ENCODE measurements at places on chromosomes 6 and 20.

GRCh38 chr20:54499111-54499510 lies 23.7 kb downstream of the DOK5 start:
- DNase-seq, result no peak

DNA sequence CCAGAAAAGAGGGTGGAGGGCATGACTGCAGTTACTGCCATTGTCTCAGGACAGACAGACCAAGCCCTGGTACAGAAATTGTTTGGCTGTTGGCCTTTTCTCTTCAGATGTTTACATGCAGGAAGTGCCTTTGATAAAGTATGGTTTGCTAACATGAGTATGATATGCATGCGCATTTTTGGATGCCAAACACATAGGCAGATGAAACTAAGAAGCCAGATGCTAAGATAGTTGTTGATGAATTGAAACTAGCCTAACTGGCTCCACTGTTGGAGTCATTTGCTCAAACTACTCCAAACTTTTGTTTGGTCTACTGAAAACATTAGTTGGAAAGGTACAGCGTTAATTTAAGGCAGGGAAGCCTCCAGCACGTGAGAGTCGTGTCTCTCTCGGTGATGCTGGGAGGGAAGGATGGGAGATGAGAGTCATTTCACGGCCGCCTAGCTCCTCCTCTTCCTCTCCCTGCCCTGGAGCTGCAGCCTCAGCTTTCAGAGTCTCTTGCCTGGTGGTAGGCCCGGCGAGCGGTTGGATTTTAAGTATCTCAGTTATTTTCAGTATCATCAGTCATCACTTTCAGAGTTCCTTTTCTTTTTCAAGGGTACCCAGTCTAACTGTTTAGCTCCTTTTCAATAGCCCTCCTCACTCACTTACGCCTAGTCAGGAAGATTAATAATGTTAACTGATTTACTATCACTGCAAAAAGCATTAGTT lies 29.7 kb downstream of the RREB1 start:
- peak; percentile 23 for DNase-seq

DNA sequence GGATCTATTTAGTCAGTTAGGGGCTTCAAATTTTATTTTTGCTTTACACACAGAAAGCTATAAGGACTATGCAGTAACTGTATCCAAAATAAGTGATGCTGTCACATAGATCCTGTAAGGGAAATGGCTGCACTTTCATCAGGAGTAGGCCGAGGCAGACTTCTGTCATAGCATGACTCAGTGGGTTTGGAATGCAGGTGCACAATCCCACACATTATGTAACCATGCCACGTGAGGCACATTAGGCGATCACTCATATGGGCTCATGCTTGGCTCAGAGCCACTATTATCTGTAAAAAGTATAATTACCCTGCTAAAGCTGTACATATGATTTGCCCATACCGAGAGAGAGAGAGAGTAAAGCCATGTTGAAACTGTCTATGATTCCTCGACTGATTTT lies 1189.4 kb upstream of the EYS start:
- DNase-seq, result no peak

GRCh38 chr20:44938637-44939036 lies 21.6 kb downstream of the TOMM34 start:
- DNase-seq, result no peak

DNA sequence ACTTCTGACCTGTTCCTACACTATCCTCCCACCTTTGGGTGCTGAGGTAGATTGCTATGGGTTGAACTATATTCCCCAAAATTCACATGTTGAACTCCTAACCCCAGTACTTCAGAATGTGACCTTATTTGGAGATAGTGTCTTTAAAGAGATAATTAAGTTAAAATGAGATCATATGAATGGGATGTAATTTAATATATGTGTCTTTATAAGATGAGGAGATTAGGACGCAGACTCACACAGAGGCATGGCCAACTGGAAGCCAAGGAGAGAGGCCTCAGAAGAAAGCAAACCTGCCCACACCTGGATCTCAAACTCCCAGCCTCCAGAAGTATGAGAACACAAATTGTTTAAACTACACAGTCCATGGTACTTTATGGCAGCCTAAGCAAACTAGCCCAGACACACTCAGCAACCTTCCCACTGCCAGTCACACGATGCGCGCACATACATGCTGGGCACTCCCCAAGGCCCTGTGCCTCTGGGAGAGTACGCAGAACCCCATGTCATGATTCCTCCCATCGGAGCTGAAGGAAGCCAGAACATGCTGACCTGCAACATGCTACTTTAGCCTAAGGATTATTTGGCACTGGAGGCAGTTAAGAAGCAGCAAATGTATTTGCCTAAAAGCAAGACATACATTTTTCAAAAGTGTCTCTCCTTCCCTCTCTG lies 8.9 kb upstream of the SLC22A1 start:
- no peak for DNase-seq

DNA sequence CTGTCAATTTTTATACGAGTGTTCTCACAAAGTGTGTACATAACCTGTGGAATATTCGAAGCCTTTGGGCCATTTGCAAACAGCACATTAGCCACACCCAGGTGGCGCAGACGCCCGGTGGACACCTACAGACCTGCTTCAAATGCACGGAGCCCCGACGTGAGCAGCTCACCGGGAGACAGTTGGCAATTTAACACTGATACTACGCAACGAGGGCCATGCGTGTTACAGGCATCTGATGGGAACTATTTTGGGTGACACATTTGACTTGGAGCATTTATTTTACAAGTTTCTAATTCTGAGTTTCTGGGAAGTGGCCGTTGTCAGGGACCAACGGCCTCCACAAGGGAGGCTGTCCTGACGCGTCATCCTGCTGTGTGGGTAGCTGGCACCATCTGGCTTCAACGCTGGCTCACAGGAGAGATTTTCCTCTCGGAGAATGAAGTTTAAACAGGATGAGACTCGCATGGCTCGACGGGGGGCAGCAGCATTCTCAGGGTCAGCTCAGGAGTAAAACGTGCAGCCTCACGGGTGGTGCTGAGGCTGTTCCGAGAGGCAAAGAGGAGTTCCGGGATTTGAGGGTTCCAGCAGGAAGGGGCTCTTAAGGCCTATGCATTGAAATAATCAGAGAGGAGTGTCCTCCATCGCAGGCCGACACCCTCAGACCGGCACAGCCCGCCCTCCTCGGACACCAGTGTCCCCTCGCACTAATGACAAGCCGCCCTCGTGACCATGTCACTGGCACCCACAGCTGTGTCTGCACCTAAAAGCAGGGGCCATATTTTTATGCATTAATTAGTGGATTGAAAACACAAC lies 207.4 kb downstream of the DLL1 start:
- no peak for DNase-seq

DNA sequence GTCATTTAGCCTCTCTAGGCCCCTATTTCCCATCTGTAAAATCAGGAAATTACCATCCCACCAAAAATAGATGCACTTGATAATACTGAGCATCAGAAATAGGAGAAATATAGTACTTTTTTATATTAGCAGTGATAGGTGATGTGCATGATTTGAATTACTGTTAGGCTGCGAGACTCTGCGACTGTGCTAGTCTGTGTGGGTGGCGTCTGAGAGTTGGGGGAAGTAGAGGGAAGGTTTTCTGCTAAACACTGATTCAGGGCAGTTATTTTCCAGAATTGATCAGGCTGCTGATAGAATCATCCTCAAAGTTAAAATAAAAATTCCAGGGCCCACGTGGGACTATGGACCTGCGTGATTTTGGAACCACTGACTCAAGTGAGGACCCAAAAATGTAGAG lies 60.4 kb upstream of the ARMH2 start:
- DNase-seq, result no peak

DNA sequence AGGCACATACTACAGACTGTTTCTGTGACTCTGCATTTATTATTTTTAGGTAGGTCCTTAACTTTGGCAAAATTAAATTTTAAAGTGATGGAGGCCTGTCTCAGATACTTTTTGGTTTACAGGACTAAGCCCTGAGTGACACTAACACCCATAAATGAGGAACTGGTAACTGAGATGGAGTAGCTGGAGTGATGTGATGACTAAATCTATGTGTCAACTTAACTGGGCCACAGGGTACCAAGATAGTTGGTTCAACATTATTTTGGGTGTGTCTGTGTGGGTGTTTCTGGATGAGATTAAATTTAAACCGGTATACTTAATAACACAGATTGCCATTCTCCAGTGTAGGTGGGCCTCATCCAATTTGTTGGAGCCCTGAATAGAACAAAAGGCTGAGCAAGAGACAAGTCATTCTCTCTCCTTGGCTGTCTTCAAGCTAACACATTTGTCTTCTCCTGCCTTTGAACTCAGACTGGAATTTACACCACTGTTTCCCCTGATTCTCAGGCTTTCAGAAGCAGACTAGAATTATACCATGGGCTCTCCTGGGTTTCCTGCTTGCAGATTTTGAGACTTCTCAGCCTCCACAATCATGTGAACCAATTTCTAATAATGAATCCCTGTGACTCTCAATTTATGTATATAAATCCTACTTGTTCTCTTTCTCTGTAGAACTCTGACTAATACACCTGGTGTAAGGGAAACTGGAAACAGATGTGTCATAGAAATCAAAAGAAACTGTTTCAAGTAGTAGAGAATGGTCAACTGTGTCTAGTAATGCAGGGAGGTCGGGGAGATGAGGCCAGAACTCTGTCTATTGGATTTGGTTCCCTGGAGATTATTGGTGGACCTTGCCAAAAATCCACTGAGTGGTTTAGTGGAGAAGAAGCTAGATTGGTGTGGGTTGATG lies 579.2 kb downstream of the EPM2A start:
- DNase-seq, result no peak

- DNase-seq, result peak; percentile 27
These were observed 22.5 kb upstream of the C6orf58 start for GRCh38 chr6:127554435-127555006.

GRCh38 chr6:1809291-1809988 lies 199.7 kb downstream of the FOXC1 start:
- no peak for DNase-seq

GRCh38 chr20:57907131-57908000 lies 197.6 kb upstream of the PMEPA1 start:
- no peak for DNase-seq

DNA sequence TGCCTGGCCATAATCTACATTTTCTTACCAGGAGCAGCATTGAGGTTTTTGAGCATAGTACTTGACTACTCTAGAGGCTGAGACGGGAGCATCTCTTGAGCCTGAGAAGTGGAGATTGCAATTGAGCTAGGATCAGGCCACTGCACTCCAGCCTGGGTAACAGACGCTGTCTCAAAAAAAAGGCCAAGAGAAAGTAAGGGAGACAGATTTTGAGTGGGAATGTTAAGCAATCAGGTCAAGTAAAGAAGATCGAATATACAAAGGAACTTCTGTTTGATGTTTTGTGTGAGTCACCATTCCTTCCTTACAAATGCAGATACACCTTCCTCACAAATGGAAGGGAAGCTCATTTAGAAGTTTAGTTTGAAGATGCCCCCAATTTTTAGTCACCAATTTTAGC lies 4.4 kb downstream of the PNRC1 start:
- DNase-seq, result no peak

DNA sequence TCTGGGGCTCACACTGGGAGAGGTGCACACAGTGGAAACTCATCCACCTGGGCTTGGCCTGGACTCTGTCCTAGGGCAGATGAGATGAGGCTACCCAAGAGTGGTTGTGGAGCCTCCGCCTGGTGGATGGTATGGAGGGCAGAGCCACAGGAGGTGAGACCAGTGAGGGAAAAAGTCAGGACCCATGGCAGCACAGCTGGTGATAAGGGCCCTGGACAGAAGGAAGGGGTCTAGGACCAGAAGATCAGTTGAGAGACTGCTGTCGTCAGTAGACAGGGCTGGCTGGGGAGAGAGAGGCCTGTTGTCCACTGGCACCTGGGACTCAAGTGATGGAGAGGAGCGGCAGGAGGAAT lies 29.8 kb downstream of the PLCG1 start:
- DNase-seq, result no peak

GRCh38 chr6:170542031-170542719 lies 10.9 kb downstream of the PSMB1 start:
- DNase-seq, result no peak

DNA sequence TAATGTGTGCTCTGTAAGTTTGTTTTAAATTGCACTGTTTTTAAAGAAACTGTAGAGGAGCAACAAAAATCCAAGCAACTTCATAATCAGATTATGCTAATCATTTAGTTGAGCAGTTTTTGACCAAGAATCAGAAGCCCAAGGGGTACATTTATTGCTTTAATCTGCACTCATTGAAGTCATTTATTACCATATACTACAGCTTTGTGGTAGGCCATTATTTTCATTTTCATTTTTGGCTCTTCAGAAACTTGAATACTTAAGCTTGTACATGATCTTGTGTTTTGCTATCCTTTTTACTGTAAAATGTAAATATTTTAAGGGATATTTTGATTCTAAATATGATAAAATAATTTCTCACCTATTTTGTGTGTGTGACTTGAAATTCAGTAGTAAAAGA lies 78.5 kb downstream of the PHF3 start:
- no peak for DNase-seq

DNA sequence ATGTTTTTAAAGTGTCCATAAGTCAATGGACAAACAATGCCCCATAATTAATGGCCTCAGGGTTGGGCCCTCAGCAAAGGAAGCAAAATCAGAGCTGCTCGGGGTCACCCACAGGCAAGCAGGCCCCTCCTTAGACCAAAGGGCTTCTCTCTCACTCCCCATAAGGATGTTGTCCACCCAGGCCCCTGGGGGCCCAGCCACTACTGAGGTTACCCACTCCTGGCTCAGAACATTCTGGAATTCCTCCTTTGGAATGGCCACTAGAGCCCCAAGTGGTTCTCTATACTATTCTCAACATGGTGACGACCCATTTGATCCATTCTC lies 50.9 kb downstream of the BANF2 start:
- DNase-seq, result no peak

DNA sequence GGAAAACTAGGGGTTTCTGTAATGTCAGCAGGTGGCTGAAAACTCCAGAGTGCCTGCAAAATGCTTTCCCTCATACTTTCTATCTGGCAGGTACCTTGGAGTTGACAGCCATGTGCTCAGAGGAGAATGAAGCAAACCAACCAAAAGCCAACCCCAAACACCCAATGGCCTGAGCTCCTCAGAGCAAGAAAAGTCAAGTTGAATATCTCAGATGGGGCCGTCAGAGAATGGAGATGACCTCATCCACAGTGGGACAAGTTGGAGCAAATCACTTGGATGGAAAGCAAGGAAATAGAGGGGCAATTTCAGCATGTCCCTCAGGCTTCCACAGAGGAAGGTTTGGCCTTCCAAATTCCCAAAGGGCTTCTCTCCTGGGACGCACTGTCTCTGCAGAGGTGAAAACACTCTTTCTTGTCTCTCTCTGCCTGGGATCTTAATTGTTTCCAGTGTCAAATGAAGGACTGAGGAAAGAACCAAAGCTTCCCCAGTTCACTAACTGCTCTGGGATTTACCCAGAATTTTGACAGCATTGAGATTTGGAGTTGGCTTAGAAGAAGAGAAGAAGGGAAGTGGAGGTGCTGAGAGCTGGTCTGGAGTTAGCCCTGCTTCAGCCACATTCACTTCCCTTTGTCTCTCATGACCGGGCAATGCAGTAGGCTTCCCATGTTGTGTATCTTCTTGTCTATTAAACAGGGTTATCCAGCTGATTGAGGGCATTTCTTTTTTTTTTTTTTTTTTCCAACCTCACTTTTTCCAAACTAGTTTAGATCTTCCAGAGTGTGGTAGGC lies 42.2 kb downstream of the PRND start:
- no peak for DNase-seq

- no peak for DNase-seq
These were observed 33.7 kb upstream of the PLEKHG1 start for GRCh38 chr6:150565945-150566344.

GRCh38 chr6:150036081-150036480 lies 10.7 kb upstream of the RAET1L start:
- no peak for DNase-seq

Data from NCI-H1092 (cell line).